Hematopoietic multipotent progenitor cell treated with erythropoietin and hydrocortisone succinate and interleukin-3 and kit ligand, for 6 days (in vitro differentiated cells): ENCODE measurements at places on chromosomes 13 and 19.

DNA sequence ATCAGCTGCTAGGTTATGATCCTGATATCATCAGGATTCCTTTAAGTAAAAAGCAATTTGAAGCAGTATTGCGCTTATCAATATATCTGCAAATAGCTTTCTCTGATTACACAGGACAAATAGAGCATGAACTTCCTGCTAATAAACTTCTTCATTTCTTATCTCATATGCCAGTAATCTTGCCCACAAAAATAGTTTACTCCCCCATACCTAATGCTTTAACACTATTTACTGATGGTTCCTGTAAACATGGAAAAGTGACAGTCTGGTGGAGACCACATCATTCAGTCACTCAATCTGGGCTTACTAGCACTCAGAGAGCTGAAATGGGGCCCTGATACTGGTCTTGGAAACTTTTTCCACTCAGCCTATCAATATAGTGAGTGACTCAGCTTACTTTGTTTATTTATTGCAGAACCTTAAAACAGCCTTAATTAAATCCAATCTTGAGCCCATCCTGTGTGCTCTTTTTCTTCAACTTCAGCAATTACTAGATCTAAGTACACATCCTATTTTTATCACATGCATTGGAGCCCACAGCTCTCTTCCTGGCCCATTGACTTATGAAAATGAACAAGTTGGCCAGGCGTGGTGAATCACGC lies 1464.3 kb downstream of the UQCRFS1 start:
- DNase-seq: no peak

- DNase-seq: no peak
These were observed 47.0 kb downstream of the RBM26 start for GRCh38 chr13:79359064-79359463.

DNA sequence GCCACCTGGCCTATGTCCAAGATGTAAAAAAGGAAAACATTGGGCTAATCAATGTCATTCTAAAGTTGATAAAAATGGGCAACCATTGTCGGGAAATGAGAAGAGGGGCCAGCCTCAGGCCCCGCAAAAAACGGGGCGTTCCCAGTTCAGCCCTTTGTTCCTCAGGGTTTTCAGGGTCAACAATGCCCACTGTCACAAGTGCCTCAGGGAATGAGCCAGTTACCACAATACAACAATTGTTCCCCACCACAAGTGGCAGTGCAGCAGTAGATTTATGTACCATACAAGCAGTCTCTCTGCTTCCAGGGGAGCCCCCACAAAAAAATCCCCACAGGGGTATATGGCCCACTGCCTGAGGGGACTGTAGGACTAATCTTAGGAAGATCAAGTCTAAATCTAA lies 112.5 kb downstream of the ZNF486 start:
- no peak for DNase-seq

DNA sequence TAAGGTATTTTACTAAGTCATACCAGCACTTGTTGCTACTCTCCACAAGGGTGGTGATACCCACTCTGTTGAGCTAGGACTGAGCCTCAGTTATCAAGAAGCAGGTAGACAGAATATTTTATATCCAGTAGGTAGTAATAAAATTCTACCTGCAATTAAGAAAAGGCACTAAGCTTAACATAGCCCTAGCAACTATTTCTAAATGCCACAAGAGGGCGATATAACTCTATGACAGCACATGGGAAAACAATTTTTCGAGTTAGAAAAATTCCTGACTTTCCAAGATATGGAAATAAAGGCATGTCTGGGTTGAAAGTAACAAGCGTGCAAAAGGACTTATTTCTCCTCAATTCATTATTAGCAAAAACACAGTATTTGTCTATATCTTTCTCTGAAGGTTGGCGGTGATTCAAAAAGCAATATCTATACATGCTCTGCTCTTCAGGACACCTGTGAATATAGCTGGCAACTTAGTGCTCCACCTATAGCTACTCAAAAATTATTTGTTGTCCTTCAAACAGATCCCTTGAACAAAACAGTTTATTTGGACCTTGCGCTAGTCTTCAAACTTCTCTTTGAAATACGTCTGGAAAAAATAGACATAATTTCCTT lies 14.7 kb downstream of the CCDC169 start:
- peak; percentile 75 for DNase-seq

- no peak for DNase-seq
These were observed 163.6 kb downstream of the SPRY2 start for GRCh38 chr13:80177327-80177726.

- DNase-seq: no peak
These were observed 62.6 kb downstream of the ZNF557 start for GRCh38 chr19:7132054-7132453.

GRCh38 chr13:28631801-28632200 lies 27.1 kb upstream of the POMP start:
- no peak for DNase-seq

DNA sequence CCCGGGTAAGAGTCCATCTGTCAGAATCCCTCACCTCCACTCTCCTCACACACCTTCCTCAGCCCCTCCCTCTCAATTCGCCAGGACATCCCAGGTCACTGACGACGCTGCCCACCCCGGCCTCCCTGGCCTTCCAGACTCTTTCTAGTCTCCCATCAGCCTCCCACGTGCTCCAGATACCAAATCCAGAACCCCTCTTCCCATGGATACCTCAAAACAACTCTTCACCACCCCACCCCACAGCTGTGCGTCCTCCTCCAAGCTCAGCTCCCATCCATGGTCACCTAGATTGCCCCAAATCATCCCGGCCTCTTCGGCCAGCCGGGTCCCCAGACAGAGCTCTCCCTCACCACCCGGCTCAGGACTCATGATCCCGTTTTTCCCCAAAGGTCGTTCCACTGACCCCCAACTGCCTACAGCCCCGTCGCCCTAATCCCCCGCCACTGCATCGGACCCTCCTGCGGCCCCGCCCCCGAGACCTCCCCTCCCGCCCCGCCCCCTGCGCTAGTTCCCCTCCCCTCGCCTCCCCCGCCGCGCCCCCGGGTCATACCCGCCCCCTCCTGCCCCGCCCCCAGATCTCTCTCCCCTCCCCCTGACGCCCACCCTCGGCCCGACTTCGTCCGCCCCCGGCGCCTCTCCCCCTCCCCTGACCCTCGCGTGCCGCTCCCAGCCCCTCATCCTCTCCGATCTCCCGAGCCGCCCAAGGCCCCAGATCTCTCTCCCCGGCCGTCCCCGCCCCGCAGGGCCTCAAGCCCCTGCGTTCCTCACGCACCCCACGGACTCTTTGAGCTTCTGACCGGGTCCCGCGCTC lies 546 bp downstream of the UBXN6 start:
- DNase-seq: peak; percentile 70

GRCh38 chr13:100175803-100176182 lies 86.9 kb downstream of the PCCA start:
- no peak for DNase-seq

- DNase-seq: peak; percentile 90
These were observed 16.5 kb upstream of the B3GNT3 start for GRCh38 chr19:17778251-17778967.

- DNase-seq: peak; percentile 53
These were observed 927 bp upstream of the SDHAF1 start for GRCh38 chr19:35993923-35994598.

- DNase-seq: peak; percentile 90
These were observed 8.9 kb downstream of the OCEL1 start for GRCh38 chr19:17234911-17235299.

- DNase-seq: peak; percentile 62
These were observed 185.8 kb downstream of the B3GLCT start for GRCh38 chr13:31385540-31385939.

DNA sequence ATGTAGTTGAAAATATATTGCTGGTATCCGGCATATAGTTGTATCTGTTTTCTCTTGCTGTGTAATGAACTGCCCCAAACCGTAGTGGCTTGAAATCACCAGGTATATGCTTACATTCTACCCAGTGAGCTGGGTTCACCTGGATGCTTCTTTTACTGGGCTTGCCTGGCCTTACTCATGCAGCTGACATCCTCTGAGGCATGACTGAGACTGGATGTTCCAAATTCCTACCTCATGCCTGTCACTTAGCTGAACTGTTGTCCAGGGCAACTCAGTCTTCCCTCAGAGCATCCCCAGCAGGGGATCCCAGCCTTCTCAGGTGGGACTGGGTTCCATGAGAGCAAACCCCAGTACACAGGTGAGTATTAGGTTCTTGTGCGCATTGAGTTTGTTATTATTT lies 66.8 kb downstream of the IFT88 start:
- DNase-seq: no peak

GRCh38 chr13:80376554-80376953 lies 35.6 kb upstream of the SPRY2 start:
- DNase-seq: no peak

DNA sequence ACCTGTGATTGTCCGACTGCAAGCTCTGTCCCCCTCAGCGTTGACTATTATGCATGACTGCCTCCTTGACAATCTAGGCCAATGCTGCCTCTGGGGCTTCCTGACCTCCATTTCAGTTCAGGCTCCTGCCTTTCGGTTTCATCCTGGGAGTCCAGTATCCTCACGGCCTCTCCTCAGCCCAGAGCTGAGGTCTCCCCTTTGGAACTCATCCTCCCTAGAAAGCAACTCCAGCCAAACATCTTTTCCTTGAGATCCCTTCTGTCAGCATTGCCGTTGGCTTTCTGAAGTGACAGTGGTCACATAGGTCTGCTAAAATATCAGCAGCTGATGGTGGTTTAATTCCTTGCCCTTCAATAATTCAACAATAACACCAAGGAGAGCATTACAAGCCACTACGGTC lies 519.1 kb upstream of the NBEA start:
- no peak for DNase-seq

GRCh38 chr13:90552702-90553101 lies 794.8 kb upstream of the MIR17HG start:
- no peak for DNase-seq

DNA sequence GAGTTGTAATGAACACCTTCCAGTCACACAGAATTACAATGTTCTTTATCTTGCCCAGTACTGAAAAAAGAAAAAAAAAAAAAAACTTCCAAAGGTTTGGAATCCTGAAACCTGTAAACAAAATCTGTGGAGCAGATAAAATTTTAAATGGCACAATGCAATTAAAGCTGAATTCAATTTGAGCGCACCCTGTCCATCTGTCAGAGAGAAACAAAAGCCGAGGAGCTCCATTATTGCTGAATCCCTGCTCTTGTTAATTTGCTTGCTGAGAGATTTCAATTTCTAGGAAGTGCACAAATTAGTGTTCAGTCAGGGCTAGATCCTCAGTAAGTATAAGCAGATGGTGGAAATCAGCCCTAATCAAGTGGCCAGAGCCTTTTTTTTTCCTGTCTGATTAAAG lies 65.2 kb downstream of the DACH1 start:
- peak; percentile 10 for DNase-seq

GRCh38 chr19:3145909-3146676 lies 10.3 kb downstream of the GNA15 start:
- peak; percentile 54 for DNase-seq

- DNase-seq: peak; percentile 85
These were observed 7.8 kb upstream of the C19orf84 start for GRCh38 chr19:51398096-51398704.

DNA sequence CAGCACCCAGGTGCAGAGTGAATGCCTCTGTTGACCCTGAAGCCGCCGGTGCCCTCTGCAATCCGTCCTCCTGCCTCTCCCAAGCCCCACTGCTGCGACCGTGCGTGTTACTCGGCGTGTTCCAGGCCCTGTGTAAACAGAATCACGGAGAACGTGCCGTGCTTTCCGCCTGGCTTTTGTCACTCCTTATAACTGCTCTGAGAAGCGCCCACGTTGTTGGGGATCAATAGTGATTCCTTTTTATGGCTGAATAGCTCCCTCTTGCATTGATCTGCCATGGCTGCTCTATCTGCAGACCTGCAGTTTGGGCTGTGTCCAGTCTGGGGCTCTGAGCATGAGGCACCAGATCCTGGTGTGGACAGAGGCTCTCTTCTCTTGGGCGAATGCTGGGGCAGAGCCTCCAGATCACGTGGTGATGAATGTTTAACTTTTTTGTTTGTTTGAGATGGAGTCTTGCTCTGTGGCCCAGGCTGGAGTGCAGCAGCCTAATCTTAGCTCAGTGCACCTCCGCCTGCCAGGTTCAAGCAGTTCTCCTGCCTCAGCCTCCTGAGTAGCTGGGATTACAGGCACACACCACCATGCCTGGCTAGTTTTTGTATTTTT lies 15.8 kb downstream of the ADPRHL1 start:
- DNase-seq: no peak

- DNase-seq: no peak
These were observed 15.4 kb upstream of the CD22 start for GRCh38 chr19:35313587-35313986.

DNA sequence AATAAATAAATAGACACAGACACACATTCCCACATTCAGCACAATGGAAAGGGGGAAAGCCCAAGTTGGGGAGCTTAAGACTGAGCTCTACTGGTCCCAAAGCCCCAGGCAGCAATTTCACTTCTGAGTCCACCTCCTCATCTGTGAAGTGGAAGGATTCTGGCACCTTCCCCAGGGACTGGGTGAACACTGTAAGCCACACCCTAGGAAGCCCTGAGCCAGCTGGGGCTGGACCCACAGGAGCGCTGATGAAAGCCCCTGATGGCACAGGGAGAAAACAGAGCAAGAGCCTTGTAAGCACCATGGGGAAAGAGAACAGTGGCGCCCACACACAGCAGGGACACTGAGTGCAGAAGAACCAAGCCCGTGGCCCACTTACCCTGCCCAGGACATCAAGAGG lies 37.8 kb downstream of the EPS15L1 start:
- no peak for DNase-seq

DNA sequence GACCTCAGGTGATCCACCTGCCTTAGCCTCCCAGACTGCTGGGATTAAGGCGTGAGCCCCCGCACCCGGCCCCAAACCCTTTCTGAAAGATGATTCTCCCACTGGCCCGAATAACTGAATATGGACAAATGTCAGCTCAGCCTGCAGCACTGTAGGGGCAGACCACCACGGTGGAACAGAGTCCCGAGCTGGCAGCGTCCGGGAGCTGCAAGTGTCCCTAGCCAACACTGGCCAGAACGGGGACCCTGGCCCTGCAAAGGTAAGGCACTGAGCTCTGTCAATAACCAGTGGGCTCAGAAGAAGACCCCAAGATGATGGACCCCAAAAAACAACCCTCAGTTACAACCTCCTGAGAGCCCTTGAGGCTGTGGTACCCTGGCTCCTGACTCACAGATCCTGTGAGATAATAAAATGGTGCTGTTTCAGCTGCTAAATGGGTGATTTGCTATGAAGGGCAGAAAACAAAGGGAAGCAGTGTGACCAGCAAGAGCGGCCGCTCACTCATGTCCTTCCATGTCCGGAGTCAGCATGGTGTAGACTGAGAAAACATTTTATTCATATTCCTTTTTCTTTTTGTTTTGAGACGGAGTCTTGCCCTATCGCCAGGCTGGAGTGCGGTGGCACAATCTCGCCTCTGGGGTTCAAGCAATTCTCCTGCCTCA lies 1.6 kb downstream of the LSM7 start:
- DNase-seq: no peak

GRCh38 chr13:84978851-84979250 lies 820.4 kb downstream of the SLITRK6 start:
- DNase-seq: no peak
